Brain microvascular endothelial cell (primary cell): ENCODE measurements at places on chromosomes 13 and 19.

- DNase-seq = no peak
Measured at GRCh38 chr13:30322428-30322827, 15.1 kb upstream of the KATNAL1 start.

DNA sequence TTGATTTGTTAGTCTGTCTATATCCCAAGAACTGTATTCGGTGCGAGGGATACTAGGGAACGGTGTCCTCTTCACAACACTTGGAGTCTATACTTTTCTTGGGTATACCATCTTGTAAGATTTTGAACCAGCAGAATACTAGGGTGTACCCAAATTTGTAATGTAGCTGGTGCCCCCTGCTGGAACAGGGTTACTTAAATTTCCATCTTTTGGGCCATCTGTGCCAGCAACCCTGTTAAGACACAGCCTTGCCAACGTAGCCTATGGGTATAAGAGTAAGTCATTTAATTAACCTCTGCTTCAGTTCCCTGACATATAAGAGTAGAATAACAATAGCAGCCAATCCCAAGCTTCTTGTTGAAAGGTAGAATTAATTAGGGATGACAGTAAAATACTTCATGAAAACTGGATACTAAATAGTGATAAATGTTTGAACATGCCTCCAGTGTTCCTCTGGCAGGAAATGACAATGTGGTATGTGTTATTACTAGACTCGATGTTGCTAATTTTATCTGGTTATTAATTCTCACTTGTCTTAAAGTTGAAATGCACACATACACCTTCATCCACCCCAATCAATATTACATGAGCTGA lies 607.6 kb downstream of the FGF9 start:
- no peak for DNase-seq

DNA sequence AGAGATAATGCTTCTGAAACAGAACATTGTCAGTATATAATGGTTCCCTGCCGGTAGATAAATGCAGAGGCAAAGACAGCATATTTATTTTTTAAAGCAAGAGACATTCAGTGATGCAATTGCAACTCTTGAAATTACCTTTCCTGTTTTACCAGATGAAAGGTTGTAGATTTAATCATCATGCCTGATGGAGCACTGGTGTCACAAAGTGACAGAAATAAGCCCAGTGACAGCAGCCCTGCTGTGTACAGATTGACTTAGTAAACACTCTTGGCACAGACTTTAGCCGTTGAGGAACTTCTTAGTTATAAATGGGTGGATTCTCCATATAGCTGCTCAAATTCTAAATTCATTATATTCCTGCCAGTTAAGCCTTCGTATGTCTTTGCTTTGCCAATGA lies 172.5 kb downstream of the ITGBL1 start:
- DNase-seq = no peak

DNA sequence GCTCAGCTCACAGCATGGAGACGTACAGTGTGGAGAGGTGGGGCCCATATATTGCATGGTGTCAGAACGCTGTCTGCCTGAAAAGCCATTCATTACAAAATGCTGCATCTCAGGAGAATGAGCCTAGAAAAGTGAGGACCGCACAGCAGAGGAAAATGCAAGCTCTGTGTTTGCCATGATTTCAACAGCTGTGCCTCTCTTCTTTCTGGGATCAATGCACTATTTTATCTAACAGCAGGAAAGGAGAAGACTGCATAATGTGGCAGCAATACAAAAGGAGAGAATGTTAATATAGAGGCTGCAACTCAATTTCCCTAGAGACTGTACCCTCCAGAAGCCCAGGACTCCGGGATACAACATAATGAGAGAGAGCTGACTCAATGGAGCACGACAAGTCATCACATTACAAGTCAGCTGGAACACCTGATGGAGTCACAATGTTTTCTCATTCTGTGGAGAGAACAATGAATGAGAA lies 368.0 kb downstream of the FGF14 start:
- DNase-seq = no peak

DNA sequence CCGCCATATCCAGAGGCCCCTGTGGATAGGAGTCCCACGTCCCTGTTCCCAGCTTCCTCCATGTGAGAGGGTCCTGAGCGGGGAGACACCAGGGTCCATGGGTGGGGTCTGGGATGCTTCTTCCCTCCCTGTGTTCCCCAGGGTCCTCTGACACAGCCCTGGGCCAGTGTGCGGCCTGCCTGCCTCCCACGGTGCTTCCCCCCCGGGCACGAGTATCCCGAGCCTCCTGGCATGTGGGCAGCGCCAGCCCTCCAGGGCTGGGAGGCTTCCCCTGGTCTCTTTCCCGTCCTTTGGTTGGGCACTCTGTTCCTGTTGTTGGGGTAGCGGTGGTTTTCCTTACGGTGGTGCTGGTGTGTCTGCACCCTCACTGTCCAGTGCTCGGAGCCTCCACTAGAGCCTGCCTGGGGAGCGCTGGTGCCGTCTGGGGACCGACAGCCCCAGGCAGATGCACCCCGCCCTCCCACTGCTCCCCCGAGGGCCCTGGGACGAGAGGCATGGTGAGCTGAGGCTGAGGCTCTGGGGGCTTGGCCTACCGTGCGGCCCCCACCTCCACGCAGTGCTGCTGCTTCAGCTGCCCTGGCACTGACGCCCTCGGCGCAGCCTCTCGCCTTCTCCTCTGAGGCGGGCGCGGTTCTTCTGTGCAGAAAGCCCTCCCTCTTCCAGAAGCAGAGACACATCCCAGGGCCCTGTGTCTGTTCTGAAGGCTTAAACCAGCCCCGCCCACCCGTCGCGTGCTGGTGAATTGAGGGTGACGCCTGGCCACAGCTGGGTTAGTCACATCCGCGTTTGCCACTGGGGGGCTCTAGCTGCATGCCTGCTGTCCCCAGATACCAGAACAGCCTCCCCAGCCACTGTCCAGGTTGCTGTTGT lies 27.9 kb downstream of the PLEKHJ1 start:
- peak; percentile 78 for DNase-seq

DNA sequence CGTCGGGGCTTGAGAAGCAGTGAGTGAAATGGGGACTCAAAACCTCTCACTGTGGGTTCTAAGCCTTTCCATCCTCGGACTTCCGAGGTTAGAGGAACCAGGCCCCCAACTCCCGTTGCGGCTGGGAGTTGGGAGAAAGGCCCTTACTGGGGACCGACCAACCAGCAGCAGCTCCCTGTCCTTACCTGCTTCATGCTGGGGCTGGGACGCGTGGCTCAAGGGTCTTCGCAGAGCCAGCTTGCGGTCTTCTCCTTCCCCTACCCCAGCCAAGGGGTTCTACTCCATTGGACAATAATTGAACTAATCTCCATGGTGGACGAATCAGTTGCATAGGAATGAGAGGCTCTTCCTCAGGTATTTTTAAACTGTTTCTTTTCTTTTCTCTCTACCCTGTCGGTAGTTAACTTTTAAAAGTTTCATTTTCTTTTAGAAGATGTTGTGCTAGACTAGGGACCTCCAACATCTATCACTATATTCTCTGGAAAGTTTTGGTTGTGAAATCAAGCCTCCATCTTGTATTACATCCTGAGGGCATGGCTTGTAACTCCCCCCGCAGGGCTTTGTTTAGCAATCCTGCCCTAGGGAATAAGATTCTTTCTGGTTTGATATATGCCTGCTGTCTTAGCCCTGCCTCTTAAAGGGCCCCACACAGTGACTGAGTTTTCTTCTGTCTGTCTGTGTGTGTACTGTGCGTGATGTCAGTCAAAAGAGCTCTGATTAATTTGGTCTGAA lies 1027.1 kb upstream of the PCDH9 start:
- peak; percentile 12 for DNase-seq

DNA sequence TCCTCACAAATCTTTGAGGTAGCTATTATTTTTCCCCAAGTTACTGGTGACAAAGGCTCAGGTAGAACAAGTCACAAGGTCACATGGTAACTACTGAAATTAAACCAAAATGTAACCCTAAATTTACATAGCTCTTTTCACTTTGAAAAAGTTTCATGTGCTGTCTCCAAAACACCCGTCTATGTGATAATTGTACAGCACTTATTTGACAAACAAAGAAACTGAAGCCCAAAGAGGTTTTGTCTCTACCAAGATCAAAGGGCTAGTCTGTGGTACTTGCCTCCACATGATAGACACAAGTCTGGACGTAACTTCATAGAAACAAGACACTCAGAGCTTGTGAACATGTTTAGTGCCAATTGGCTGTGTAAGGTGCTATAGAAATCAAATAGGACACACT lies 108.3 kb downstream of the SACS start:
- no peak for DNase-seq

GRCh38 chr13:46896341-46897137 lies at the start of gene HTR2A:
Gene HTR2A (minus strand): TSS chr13:46897053. CDS start chr13:46895906, 1,147 bp downstream.
- peak; percentile 19 for DNase-seq

- no peak for DNase-seq
Measured at GRCh38 chr19:32063601-32064000, 281.8 kb upstream of the ZNF507 start.

DNA sequence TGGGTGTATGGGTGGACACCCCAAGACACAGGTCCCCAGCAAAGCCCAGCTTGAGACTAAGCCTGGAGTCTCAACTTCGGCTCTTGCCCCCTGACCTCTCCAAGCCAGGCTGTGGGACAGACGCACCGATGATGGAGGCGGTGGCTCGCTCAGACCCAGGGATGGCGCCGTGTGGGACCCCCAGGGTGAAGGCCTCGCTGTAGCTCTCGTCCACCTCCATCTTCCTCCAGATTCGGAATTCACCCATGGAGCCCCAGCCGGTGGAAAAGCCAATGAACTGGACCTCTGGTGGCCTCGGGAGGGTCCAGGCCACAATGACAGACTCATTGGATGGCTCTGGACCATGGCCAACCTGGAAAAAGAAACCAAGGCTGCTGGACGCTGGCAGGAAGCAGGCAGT lies 39.1 kb downstream of the F2RL3 start:
- no peak for DNase-seq
